Activated CD4-positive, alpha-beta T cell treated with anti-CD3 and anti-CD28 coated beads for 1 hour (primary cell): ENCODE measurements at places on chromosomes 3 and 15.
A peak's percentile ranks its signal among the peaks of the same experiment; 100 is the strongest.

GRCh38 chr3:138640537-138640936, 32.0 kb downstream of the FAIM start:
- DNase-seq, result no peak

DNA sequence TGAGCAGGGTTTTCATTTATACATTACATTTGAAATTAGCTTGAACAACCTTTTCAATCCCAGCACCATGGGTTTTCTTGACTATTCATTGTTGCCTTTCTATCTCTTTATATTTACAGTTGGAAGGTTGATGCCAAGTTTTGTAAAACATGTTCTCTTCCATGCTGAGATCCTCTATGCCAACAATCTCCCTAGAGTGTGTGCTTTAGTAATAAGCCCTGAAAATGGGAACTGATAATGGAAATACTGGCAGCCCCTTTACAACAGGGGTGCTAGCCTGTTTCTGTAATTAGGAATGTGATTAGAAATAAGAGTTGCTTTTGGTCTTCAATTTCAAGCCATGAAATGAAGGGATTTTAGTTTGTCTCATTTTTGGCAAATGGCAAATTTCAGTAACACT, 239.9 kb upstream of the NAALADL2 start:
- DNase-seq, result no peak

GRCh38 chr3:30751610-30752299, 142.7 kb downstream of the GADL1 start:
- DNase-seq, result peak; percentile 42

GRCh38 chr3:3553236-3553635, 246.0 kb upstream of the LRRN1 start:
- no peak for DNase-seq

- DNase-seq, result no peak
Measured at GRCh38 chr15:39685999-39686613, 96.5 kb downstream of the FSIP1 start.
